ENCODE measurements at places on chromosomes 11 and 22.

DNA sequence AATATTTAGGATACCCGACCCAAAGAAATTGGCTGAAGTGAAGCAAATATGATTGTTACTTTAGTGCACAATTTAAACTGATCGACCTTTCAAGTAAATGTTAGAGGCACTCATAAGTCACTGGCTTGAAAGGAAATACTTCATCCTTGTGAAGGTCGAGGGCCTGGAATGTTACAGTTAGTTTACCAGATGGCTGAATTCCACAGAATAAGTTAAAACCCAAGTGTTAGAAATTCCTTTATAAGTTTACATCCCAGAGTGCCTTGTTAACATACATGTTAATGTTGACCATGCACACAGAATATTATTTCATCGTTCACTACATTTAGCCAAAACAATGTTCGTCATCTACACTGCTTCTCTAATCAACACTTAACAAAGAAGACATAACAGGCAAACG lies 235.5 kb upstream of the ANO3 start:
- DNase-seq = no peak

GRCh38 chr11:10564696-10565318 lies 3.7 kb downstream of the LYVE1 start:
- DNase-seq = no peak

DNA sequence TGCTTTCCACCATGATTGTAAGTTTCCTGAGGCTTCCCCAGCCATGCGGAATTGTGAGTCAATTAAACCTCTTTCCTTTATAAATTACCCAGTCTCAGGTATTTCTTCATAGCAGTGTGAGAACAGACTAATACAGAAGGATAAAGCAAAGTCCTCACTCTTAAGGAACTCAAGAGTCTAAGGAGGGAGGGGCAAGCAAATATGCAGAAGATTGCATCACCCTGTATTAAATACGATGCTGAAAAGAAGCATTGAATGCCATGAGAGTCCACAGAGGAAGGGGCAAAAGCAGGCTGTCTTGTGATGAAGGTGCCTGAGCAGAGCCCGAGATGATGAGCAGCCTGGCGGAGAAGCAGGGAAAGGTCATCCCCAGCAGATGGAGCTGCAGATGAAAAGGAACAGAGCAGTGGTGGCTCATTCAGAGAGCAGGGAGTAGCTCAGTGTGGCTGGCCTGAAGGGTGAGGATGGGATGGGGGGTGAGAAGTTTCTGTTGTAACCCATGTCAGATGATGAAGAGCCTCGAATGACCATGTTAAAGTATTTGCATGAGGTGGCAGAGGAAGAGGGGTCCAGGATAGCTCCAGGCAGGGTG lies 6.3 kb upstream of the IZUMO1R start:
- DNase-seq = no peak

- DNase-seq = no peak
Observed at GRCh38 chr11:100789500-100789899, 102.4 kb downstream of the ARHGAP42 start.

GRCh38 chr11:118838905-118839553 lies 44.7 kb upstream of the CXCR5 start:
- DNase-seq = no peak

DNA sequence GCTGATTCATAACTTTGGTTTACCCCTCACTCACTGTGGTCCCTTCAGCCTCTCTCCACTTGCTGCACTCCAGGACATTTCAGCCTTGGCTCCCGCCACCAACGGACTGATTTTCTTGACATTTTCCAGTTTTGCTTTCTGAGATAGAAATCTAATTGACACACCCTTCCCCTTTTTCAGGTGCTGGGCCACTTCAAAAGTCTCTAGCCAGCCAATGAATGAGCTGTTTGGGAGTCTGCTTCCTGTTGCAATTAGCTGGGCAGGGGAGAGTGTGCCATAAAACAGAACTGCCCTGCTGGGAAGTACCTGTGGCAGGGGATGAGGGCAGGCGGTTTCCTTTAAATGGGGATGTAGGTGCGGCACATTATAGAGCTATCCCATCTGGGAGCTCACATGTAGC lies 21.1 kb upstream of the PLET1 start:
- DNase-seq = no peak

- DNase-seq = no peak
Observed at GRCh38 chr11:124233376-124233775, 7.5 kb upstream of the OR8G1 start.

DNA sequence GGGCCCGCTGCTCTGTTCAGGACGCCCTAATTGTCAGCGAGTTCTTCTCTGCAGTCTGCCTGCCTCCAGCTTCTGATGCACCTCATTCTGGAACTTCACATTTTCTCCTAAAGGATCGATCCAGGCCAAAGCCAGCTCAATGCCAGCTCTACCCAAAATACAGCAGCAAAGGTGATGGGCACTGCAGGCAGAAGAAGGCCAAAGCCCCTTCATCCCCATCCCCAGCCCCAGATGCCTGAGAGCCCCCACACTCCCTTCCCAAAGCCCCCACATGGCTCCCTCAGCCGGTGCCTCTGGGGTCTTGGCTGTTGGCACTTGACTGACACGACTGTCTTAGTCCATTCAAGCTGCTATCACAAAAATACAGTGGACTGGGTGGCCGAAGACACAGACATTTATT lies 410.3 kb downstream of the BRD1 start:
- DNase-seq = no peak

- DNase-seq = peak; percentile 28
Observed at GRCh38 chr22:39808081-39808480, 85.5 kb downstream of the ENTHD1 start.

DNA sequence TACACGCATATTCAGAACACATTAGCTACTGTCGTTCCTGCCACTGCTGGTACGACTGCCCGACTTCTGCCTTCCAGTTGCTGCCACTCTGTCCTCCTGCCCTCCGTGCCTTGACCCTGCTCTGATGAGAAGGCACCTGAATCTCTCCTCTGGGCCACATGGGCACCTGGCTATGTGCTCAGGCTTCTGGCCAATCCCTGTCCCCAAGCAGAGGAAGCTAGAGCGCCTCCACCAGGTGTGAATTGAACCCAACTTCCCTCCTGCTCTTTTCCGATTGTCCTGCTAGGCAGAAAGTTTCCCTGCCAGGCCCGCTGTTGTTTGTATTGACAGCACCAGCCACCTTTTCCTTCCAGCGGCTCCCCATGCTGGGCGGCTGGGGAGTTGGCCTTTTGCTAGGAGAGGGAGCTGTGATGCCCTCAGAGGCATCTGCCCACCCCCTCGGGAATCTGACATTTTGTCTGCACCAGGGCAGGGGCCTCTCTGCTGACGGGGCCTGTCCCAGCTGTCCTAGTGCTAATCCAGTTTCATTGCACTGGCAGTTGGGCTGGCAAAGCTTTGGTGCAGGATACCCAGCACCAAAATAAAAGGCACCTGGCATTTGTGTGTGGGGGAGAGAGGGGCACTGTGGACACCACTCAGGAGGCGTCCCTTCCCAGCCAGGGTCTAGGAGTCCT lies 118.0 kb downstream of the GRIK4 start:
- no peak for DNase-seq
